Placental pericyte (primary cell): ENCODE measurements at places on chromosomes 13 and 19. TPM values are rescaled to one million over a fixed set of nuclear protein-coding genes. Genes with fewer than 3 reads are reported as not detected.

The KLK14 gene
- not detected in 2 replicates for total RNA-seq

The TMEM38A gene
- 0.57 and 2.2 TPM in 2 replicates for total RNA-seq

The CYP2A6 gene
- not detected in 2 replicates for total RNA-seq

The CFAP97D2 gene
- not detected in 2 replicates for total RNA-seq

The PSG3 gene
- not detected in 2 replicates for total RNA-seq

The PLPPR3 gene
- total RNA-seq, result 0.22 TPM in 1 of 2 replicates, not detected in the other

The ZNF544 gene
- 35.5 and 45.0 TPM in 2 replicates for total RNA-seq

The ERICH4 gene
- total RNA-seq, result not detected in 2 replicates

The TMEM91 gene
- 2.7 and 6.3 TPM in 2 replicates for total RNA-seq
